A549 treated with dexamethasone at 1 μM for 4 hours (cell line): ENCODE measurements at places on chromosomes 2 and 18. TPM values are rescaled to one million over a fixed set of nuclear protein-coding genes. Genes with fewer than 3 reads are reported as not detected.

ADGRF3 gene
- total RNA-seq, result 0.08 to 0.17 TPM (median 0.11 TPM) in 5 replicates

RSAD2 gene
- 0.12 to 0.27 TPM (median 0.18 TPM) in 5 replicates for total RNA-seq

RTP5 gene
- total RNA-seq, result not detected in 5 replicates

OBSL1 gene
- total RNA-seq, result 15.2 to 24.0 TPM (median 22.3 TPM) in 5 replicates

ARPC2 gene
- 291 to 312 TPM (median 310 TPM) in 5 replicates for total RNA-seq

DCC gene
- total RNA-seq, result not detected in 5 replicates

TMEM247 gene
- not detected in 5 replicates for total RNA-seq

HS6ST1 gene
- total RNA-seq, result 10.0 to 14.6 TPM (median 13.1 TPM) in 5 replicates

GNAL gene
- 5.7 to 8.6 TPM (median 7.4 TPM) in 5 replicates for total RNA-seq

EGR4 gene
- total RNA-seq, result 0.09 to 0.27 TPM (median 0.12 TPM) in 5 replicates

TWIST2 gene
- total RNA-seq, result 8.1 to 12.9 TPM (median 12.3 TPM) in 5 replicates

GKN2 gene
- 1.5 to 2.9 TPM (median 2.0 TPM) in 5 replicates for total RNA-seq

DPY30 gene
- 104 to 113 TPM (median 105 TPM) in 5 replicates for total RNA-seq

RAD51AP2 gene
- total RNA-seq, result not detected in 5 replicates

SLC4A3 gene
- 1.9 to 4.0 TPM (median 2.9 TPM) in 5 replicates for total RNA-seq

SERPINB3 gene
- total RNA-seq, result 0.06 to 0.16 TPM (median 0.10 TPM) in 5 replicates

THUMPD2 gene
- 12.7 to 14.0 TPM (median 13.2 TPM) in 5 replicates for total RNA-seq
